ENCODE measurements at places on chromosomes 16 and 17.

DNA sequence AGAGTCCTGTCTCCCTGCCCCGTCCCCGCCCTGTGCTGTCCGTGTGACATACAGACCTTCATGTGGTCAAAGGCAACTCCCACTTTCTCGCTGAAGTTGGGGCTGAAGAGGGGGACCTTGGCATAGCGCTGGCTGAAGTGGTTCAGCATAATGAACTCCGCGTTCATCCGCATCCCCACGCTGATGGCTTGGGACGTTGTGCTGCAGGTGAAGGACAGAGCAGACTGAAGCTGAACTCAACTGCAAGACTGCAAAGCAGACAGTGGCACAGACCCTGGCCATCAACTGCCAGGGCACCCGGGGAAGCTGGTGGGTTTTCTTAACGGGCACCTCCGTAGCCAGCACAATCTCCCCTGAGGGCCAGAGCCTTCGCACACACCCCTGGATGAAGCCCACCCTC lies 24.2 kb downstream of the ELAC2 start:
- no peak for DNase-seq

DNA sequence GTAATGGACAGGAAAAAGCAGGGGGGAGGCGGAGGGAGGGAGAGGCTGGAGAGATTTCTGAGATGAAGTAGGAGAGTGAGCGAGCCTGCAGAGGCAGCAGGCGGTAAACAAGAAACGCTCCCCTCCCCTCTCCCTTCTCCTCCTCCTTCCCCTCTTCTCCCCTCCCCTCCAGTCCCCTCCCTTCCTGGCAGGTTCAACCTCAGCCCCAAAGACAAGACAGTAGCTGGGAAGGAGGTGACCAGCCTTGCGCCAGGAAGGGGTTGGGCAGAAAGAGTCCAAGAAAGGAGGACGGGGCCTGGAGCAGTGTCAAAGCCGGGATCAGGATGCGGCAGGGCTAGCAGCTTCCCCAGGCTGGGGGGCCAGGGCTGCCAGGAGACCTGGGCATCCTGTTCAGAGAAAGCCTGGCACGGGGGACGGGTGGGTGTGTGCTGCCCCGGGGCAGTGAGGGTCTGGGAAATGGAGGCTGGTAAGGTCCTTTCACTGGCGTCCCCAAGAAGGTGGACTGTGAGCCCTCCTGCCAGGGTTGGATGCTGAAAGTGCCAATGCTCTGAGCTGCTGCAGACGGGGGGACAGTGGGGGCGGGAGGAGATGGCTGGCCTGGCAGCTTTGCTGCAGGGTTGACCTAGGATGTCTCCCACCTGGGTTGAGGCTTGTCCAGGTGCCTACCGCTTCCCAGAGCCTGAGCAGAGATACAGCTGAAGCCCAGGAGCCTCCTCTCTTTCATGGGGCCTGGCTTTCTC lies 261.6 kb upstream of the TNRC6C start:
- no peak for DNase-seq

DNA sequence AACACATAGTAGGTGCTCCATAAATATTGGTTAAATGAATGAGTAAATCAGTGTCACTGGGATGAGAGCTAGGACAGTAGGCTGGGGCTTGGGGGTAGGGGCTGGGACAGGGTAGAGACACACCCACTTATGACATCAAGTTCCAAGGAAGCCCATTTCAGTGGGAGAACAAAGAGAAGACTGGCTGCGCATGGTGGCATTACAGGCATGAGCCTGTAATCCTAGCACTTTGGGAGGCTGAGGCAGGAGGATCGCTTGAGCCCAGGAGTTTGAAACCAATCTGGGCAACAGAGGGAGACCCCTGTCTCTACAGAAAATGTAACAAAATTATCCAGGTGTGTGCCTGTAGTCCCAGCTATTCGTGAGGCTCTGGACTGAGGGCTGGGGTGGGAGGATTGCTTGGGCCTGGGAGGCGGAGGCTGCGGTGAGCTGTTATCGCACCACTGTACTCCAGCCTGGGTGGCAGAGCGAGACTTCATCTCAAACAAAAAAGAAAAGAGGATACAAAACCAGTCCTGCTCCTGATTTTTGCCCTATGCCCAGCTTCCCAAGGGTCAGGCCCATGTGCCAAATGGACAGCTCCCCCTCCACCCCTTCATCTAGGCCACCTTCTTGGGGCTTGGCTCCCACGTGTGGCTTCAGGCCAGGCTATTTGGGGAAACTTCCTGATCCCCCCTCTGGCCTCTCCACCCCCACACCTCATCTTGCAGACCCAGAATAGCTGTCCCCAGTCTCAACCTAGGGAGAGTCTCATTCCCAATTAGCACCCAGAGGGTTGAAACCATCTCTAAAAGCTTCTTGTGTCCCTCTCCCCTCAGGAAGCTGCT lies 7.1 kb downstream of the ZNF385C start:
- no peak for DNase-seq

DNA sequence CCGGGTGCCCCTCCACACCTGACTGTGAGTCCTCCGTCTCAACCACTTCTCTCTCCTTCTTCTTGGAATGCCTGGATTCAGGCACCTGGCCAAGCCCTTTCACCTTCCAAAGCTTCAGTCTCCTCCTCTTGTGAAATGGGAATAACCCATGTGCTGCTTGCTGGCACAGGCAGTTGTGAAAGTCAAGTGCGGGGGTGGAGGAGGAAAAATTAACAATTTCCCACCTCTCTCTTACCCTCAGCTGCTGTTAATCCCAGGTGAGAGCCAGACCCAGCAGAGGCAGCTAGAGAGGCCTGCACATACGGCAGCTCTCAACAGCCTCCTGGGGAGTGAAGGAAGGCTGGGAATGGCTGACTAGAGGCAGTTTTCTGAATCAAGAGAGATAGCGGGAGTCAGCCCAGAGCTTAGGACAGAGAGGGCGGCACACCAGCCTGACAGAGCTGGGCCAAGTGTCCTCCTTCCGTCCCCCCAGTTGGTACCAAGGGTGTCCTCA lies 77.9 kb upstream of the LGALS9 start:
- DNase-seq = no peak

- no peak for DNase-seq
These were observed 843.7 kb downstream of the CDH11 start for GRCh38 chr16:64278196-64278595.

DNA sequence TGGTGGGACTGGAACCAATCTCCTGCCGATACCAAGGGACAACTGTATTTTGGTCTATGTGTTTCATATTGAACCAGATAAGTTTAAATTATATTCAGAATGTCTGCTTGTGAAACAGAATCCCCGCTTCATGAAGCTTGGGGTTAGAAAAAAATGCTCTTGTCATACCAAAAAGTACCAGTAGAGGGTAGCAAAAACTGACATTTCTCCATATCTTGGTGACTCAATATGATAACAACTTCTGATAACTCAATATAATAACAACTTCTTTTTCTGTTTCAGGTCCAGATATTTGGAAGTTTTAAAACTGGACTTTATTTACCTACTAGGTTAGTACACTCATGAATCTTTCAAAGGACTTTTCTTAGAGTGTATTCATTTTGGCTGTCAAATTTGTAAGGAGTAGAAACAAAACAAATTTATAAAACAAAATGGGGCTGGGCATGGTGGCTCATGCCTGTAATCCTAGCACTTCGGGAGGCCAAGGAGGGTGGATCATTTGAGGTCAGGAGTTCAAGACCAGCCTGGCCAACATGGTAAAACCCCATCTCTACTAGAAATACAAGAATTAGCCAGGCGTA lies 52.3 kb upstream of the ADCY7 start:
- DNase-seq = no peak

- DNase-seq = no peak
These were observed 67.9 kb downstream of the TRIM37 start for GRCh38 chr17:59038734-59039133.

DNA sequence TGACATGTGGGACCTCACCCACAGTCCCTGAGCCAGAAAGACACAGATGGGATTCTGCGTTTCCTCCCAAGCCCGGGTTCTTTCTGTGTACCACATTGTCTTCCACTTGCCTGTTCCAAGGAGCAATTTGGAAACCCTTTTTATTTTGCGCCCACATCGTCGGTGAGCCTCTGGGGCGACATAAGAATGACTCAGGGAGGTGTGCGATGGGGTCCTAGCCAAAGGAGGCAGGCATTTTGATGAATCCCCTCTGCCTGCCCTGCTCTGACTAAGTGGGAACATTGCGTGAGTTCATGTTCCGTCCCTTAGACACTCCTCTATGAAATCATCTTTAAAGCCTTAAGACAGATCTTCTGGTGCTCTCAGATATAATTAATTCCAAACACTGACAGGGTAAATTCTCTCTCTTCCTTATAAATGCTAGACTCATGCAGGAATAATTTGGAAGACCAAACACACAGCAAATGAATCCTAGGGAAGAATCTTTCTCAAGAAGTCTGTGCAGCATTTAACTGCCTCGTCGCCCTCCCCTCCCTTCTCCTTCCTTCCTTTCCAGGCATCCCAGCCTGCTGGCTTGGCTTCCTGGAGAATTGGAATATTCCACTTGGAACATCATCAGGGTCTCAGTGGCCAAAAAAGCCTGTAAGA lies 52.7 kb upstream of the FOXF1 start:
- peak; percentile 4 for DNase-seq

GRCh38 chr16:89338863-89339262 lies 121.4 kb downstream of the ZNF778 start:
- no peak for DNase-seq

DNA sequence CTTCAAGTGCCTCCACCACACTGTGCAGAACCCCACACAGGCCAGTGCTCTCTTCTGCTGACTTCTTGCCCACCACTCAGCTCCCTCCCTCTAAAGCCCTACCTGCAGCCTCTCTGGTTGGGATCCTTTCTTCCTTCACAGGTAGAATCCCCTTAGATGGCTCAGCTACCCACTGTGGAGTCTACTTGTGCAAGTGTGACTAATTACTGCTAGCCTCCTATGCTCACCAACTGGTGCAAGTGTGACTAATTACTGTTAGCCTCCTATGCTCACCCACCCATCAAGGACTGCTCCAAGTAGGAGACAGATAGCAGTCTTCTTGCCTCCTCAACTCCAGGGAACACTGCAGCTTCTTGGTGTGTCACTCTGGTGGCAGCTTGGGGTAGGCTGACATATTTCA lies 43.6 kb downstream of the TEX14 start:
- DNase-seq = no peak

DNA sequence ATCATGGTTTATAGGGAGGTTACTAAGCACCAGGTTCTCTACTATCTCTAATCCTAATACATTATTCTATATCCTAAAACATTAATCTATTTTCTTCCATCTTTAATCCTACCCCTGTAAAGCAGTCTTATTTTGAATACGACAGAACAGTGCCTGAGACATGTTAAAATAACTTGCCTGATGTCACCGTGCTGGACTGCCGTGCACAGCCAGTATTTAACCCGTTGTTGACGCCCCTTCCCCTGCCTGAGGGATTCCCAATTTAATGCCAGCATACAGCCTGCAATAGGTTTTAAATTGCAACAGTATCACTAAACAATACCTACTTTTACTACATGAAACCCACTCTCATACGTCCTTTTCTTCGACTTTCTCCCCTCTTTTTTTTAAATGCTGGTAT lies 133.3 kb downstream of the PARN start:
- DNase-seq = no peak

- no peak for DNase-seq
These were observed 11.1 kb downstream of the HS3ST3B1 start for GRCh38 chr17:14311981-14312380.

- DNase-seq = no peak
These were observed 34.2 kb upstream of the GOSR2 start for GRCh38 chr17:46888727-46889126.

GRCh38 chr16:71758293-71758760 lies 33.8 kb upstream of the PHLPP2 start:
- no peak for DNase-seq

- peak; percentile 19 for DNase-seq
These were observed 341.7 kb downstream of the C16orf95 start for GRCh38 chr16:86975445-86975844.

DNA sequence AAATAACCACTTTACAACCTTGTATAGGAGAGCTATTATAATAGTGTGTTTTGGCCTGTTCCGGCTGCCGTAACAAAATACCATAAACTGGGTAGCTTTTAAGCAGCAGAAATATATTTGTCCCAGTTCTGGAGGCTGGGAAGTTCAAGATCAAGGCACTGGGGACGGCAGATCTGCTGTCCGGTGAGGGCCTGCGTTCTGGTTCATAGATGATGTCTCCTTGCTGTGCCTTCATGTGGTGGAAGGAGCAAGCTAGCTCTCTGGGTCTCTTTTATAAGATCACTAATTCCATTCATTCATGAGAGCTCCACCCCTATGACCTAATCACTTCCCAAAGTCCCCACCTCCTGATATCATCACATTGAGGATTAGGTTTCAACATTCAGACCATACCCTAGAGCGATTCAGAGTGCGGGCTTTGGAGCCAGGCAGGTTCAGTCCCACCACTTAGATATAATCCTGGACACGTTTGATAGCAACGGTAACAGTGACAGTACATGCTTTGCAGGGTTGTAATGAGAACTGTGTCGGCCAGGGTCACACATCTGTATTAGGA lies 76.2 kb upstream of the ZFHX3 start:
- no peak for DNase-seq

- no peak for DNase-seq
These were observed 785 bp downstream of the NME3 start for GRCh38 chr16:1770328-1771187.

DNA sequence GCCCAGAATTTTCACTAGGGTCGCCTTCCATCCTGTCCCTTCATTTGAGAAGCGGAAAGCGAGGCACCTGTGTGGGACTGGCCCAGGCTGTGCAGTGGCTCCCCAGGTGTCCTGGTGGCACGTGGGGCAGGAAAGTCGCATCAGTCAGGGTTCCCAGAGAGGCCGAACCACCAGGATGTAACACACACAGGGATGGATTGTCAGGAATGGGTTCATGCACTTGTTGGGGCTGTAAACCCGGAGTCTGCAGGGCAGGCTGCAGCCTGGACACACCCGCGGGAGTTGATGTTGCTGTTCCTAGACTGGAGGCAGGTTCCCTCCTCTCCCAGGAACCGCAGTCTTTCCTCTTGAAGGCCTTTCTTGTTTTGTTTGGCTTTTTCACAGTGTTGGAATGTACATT lies 30.7 kb upstream of the RPTOR start:
- DNase-seq = no peak

GRCh38 chr16:8849411-8850011 lies 19.3 kb downstream of the CARHSP1 start:
- no peak for DNase-seq

GRCh38 chr16:66335704-66336329 lies 30.7 kb upstream of the CDH5 start:
- DNase-seq = no peak

DNA sequence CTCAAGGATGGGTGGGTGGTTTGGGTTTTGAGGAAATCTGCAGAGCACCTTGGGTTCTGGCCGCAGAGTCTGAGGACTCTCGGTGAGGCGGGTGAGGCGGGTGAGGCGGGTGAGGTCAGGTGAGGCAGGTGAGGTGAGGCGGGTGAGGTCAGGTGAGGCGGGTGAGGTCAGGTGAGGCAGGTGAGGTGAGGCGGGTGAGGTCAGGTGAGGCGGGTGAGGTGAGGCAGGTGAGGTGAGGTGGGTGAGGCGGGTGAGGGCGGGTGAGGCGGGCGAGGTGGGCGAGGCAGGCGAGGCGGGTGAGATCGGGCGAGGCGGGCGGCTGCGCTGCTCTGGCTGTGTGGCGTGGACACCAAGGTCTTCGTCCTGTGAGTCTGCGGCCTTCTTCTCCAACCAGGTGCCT lies 24.1 kb upstream of the RPL13 start:
- DNase-seq = no peak

- no peak for DNase-seq
These were observed 101.9 kb upstream of the HSBP1 start for GRCh38 chr16:83705856-83706255.
